ENCODE measurements at places on chromosomes 16 and 17.
A peak's percentile ranks its signal among the peaks of the same experiment; 100 is the strongest.

GRCh38 chr17:9457005-9457404 lies 118.6 kb downstream of the STX8 start:
- DNase-seq, result no peak

DNA sequence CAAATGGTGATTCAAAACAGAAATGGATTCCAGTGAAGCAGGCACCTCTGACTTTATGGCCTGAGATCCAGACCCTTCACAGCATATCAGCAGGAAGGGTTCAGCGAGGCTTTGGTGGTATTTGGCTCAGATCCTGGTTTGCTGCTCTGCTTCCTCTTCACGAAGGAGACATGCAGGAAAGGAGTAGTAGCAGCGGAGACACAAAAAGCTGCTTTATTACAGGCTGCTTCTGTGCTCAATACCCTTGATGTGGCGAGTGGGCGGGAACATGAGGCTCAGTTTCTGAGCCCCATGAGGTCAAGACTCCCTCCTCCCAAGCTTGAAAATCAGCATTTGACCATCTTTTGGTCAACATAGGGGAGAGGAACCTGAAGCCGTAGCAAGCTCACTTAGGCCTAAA lies 213.3 kb upstream of the AXIN2 start:
- no peak for DNase-seq

GRCh38 chr16:31489616-31490584 lies 7.0 kb downstream of the SLC5A2 start:
- DNase-seq, result no peak

DNA sequence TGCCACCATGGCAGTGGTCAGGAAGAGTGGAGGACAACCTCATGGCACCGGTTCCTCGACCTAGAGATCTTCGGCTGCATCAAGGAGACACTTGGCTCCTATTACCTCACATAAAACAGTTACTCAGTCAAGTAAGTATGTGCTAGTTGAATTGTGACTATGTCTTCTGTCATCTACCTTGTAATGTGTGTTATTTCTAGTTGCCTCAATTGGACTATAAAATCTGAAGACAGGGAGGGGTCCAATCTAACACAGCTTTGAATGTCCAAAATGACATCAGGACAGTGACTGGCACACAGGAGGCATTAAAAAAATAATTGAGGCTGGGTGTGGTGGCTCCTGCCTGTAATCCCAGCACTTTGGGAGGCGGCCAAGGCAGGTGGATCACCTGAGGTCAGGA lies 17.2 kb downstream of the C16orf86 start:
- DNase-seq, result no peak

DNA sequence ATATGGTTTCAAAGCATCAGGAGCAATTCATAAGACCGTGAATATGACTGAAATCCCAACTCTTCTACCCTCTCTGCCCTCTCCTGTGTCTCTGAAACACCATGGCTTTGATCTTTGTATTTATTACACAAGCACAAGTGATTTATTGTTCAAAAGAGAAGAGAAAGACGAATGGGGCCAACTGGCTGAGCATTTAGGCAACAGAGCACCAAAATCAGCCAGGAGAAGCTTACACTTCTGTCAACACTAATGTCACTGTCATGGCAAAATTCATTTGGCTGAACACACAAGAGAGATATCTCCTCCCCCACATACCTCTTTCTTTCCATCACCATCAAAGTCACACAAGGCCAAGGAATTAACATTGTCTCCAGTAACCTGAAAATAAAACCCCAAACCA lies 9.3 kb downstream of the BBS2 start:
- DNase-seq, result no peak

DNA sequence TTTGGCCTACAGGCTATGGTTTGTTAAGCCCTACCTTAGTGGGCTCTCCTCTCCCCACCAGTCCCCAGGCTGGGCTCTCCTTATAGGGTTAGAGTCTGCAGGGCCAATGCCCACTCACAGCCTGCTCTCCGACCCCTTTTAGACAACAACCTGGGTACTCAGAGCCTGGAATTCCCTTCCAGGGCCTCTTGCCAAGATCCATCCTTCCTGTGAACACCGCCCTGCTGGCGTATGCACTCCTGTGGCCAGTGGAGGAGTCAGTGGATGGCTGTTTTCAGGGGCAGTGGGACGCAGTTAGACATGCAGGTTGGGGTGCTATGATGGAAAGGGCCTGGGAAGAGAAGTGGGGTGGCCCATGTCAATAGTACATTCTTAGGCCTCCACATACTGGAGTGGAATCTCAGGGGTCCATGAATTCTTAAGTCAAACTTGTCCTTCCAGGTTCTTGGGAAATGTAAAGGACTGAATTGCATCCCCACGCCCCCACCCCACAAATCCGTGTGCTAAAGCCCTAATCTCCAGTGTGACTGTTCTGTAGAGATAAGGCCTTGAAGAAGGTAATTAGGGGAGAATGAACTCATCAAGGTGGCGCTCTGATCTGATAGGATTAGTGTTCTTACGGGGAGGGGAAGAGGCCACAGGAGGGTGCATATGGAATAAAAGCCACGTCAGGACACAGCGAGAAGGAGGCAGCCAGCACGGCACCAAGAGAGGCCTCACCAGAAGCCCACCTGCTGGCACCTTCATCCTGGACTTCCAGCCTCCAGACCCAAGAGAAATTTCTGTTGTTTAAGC lies 81.6 kb upstream of the CACNG5 start:
- no peak for DNase-seq

GRCh38 chr17:3630781-3631180 lies 5.3 kb downstream of the SHPK start:
- no peak for DNase-seq

- DNase-seq, result no peak
Observed at GRCh38 chr17:73003487-73003886, 89.0 kb downstream of the SLC39A11 start.

GRCh38 chr16:72847187-72848027 lies 200.5 kb downstream of the ZFHX3 start:
- peak; percentile 21 for DNase-seq

DNA sequence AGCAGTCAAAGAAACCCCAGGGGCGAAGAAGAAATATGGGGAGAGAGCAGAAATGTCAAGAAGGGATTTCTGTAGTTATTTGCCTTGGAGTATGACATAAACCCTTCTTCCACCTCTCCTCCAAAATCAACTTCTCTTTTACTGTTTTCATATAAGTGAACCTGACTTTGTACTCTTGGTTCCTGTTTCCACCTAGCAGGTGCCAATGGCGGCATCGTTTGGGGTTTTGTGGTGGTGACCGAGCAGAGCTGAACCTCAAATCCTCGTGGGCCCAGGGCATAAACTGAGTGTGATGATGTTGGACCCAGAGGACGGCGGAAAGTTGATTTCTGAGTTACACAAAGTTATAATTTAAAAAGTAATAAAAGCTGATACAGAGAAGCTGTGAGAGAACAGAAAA lies 39.6 kb upstream of the PSMD7 start:
- DNase-seq, result no peak

- DNase-seq, result no peak
Observed at GRCh38 chr17:3546521-3546920, 11.1 kb downstream of the TRPV3 start.

DNA sequence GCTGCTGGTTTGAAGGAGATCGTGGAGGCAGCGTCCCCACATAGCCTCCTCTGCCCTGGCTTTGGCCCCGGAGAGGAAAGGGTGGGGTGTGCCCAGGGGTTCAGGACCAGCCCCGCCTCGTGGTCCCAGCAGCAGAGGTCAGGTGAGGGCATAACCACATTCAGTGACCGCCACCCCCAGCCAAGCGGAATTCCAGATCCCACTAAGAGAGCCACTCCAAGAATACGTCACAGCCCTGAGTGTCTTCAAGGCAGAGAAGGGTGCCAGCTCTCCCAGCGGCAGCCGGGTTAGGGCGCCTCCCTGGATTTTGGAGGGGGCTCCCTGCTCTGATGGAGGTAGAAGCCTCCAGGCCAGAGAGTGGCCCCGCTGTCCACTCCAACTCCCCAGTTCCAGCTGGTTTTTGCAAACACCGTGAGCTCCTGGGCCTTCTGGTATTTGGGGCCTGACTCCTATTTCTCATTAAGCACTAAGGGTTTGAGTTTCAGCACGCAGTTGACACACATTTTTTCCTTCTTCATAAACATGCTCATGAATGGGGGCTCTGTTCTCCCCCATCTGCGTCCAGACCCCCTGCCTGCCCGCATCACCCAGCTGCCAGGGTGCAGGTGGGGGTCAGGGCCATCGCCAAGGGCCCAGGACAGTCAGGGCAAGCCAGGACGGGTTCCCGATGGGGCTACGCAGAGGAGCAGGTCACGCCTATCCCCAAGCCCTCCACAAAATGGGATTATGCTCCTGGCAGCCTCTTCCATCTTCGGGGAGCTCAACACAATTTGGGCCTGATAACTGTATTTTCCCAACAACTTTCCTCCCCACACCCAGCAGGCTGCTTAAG lies 98.4 kb upstream of the PLCG2 start:
- DNase-seq, result no peak

Data from activated CD4-positive, alpha-beta T cell treated with anti-CD3 and anti-CD28 coated beads, Interleukin-2, amount 50 U/mL, for 16 hours (primary cell).